Stimulated activated CD4-positive, alpha-beta T cell treated with anti-CD3 and anti-CD28 coated beads, Interleukin-2, amount 100 ng/mL, for 24 hours (primary cell): ENCODE measurements at places on chromosomes 1 and 21.

GRCh38 chr1:156060937-156061636 lies at the start of gene RAB25:
Gene RAB25 (plus strand): TSS chr1:156061160. CDS start chr1:156061401, 241 bp downstream.
- no peak for DNase-seq

DNA sequence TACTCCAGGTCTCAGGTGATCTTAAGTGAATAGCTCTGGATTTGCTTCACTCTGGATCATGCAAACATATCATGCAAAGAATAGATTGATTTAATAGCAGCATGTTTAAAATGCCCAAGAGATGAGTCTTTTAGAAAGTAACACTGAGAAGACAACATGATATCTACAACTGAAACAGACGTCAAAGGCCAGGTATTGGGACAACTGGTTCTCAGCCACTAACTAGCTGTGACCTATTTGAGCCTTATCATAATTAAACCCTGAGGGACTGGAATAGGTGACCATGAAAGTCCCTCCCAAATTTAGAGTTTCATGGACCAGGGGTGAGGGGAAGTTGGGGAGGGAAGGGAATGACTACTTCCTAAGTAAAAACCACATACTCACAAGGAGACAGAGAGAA lies 95.7 kb downstream of the NIBAN1 start:
- DNase-seq, result no peak

- no peak for DNase-seq
Measured at GRCh38 chr1:160811147-160811546, 15.2 kb downstream of the LY9 start.

DNA sequence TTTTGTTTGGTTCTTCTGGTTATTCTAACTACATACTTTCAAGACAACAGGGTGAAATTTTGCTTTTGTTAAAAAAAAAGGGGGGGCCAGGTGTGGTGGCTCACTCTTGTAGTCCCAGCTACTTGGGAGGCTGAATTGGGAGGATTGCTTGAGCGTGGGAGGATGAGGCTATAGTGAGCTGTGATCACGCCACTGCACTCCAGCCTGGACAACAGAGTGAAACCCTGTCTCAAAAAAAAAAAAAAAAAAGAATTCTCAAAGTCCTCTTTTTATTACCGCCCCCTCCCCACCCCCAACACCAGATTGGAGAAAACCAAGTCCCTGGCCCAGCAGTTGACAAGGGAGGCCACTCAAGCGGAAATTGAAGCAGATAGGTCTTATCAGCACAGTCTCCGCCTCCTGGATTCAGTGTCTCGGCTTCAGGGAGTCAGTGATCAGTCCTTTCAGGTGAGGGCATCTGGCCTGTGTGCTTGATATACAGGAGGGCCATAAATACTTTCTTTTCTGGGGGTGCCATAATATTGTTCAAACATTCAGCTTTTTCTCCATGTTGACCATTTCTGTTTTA lies 50.2 kb downstream of the LAMC2 start:
- no peak for DNase-seq

- DNase-seq, result no peak
Measured at GRCh38 chr1:53896635-53897229, 2.7 kb downstream of the DIO1 start.

- DNase-seq, result no peak
Measured at GRCh38 chr21:39568361-39568760, 44.4 kb upstream of the B3GALT5 start.

DNA sequence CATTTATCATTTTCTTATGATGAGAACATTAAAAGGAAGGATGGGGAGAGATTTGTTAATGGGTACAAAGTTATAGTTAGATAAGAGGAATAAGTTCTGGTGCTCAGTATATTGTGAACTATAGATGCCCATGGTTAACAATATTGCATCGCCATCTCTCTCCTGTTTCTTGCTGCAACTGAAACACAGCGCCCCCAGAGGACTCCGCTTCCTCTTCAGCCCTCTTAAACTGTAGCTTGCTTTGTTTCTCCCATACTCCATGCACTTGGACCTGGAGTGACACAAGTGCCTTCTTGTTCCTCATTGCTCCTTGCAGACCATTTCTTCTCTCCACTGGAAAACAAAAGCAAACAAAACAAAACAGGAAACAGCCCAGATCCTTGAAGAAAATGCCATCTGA lies 70.1 kb upstream of the NTPCR start:
- DNase-seq, result no peak

DNA sequence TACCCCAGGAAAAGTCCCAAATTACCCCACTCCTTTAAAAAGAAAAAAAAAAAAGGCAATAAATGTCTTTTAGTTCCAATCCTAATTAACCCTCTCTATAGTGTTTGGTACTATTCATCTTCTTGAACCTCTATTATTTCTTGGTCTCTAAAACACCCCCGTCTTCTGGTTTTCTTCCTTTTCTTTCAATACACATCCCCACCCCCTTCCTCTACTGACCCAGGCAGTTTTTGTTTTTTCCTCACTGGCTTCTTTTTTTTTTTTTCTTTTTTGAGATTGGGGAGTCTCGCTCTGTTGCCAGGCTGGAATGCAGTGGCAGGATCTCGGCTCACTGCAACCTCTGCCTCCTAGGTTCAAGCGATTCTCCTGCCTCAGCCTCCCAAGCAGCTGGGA lies 26.1 kb downstream of the EGLN1 start:
- DNase-seq, result no peak

DNA sequence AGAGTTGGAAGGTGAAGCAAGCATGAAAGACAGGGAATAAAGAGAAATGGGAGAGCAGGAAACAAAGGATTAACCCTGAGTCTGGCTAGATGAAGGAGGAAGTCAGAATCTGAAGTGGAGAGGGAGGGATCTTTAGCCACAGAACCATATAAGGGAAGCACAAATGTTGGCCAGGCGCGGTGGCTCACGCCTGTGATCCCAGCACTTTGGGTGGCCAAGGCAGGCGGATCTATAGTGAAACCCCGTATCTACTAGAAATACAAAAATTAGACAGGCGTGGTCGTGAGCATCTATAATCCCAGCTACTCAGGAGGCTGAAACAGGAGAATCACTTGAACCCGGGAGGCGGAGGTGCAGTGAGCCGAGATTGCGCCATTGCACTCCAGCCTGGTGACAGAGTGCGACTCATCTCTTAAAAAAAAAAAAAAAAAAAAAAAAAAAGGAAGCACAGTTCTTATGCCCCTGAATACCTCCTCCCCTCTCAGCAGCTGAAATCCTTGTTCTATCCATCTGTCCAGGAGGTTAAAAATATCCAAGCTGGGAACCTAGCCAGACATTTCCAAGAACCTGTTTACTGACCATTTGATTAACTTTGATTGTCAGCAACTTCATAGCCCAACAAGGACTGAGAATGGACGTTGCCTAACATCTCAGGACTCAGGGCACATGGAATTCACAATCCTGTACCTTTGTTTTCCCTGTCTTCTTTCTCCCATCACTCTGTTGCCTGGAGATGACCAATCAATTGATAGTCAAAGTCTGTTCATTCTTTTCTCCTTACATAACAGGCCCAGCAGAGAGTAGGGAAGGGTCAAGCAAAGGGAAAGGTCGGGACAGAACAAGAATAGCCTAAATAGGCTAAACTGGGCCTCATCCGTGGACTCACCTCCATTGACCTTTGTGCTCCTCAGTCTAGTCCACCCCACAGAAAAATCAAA lies 10.6 kb downstream of the TXNIP start:
- DNase-seq, result no peak
